Neural progenitor cell (in vitro differentiated cells): ENCODE measurements at places on chromosomes 5 and 9. TPM values are rescaled to one million over a fixed set of nuclear protein-coding genes. Genes with fewer than 3 reads are reported as not detected.

The PCDHB13 gene
- 2.4 and 3.0 TPM in 2 replicates for total RNA-seq

The TBCA gene
- 170 and 270 TPM in 2 replicates for total RNA-seq

The CREB3 gene
- 27.9 and 30.3 TPM in 2 replicates for total RNA-seq

The MFAP3 gene
- total RNA-seq = 63.6 and 89.7 TPM in 2 replicates

The DCTN3 gene
- total RNA-seq = 45.6 and 98.3 TPM in 2 replicates
